Neural progenitor cell (in vitro differentiated cells): ENCODE measurements at places on chromosomes 5 and 9.

GRCh38 chr5:160641405-160641804 lies 210.6 kb downstream of the ATP10B start:
- no peaks in the 10 kb centered on the region for H3K4me1 ChIP-seq
- no peak for DNase-seq
- H3K4me3 ChIP-seq = no peak overlapping the region

- no peaks in the 10 kb centered on the region for H3K27me3 ChIP-seq
- no peak overlapping the region for H3K4me3 ChIP-seq
- no peak overlapping the region for H3K27ac ChIP-seq
- peaks cover 4% of the 10 kb centered on the region for H3K4me1 ChIP-seq
- H3K36me3 ChIP-seq = no peaks in the 10 kb centered on the region
Observed at GRCh38 chr5:95791751-95792150, 30.8 kb downstream of the GLRX start.

- no peaks in the 10 kb centered on the region for H3K27me3 ChIP-seq
- no peaks in the 10 kb centered on the region for H3K36me3 ChIP-seq
- no peak overlapping the region for H3K27ac ChIP-seq
- H3K4me3 ChIP-seq = no peak overlapping the region
- peaks cover 28% of the 10 kb centered on the region for H3K4me1 ChIP-seq
Observed at GRCh38 chr9:79477955-79478771, 93.6 kb upstream of the TLE4 start.

GRCh38 chr9:84711398-84711777 lies 41.9 kb downstream of the NTRK2 start:
- H3K36me3 ChIP-seq = no peaks in the 10 kb centered on the region
- H3K4me3 ChIP-seq = no peak overlapping the region
- H3K4me1 ChIP-seq = peaks cover 13% of the 10 kb centered on the region

DNA sequence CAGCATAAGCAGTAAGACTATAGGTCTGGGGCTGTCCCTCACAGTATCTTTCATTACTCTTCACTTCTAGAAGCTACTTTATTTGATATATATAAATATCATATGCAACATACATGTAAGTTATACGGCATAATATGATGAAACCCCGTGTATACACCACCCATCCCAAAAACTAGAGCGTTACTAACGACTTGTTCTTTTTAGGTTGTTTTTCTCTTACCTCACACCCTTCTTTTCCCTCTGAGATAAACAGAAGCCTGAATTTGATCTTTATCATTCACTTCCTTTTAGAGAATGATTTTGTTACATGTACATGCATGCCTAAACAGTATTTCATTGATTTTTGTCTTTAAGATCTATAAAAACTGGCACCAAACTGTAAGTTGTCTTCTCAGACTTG lies 3.7 kb downstream of the TRMO start:
- no peak for DNase-seq
- no peaks in the 10 kb centered on the region for H3K4me1 ChIP-seq
- no peaks in the 10 kb centered on the region for H3K36me3 ChIP-seq
- no peak overlapping the region for H3K4me3 ChIP-seq
- no peak overlapping the region for H3K27ac ChIP-seq
- H3K27me3 ChIP-seq = peaks cover 11% of the 10 kb centered on the region

GRCh38 chr9:134172198-134173126 lies 8.1 kb upstream of the RNU6ATAC start:
- no peak overlapping the region for H3K4me3 ChIP-seq
- H3K4me1 ChIP-seq = no peaks in the 10 kb centered on the region
- no peak overlapping the region for H3K27ac ChIP-seq
- H3K27me3 ChIP-seq = no peaks in the 10 kb centered on the region

- H3K4me3 ChIP-seq = no peak overlapping the region
- H3K36me3 ChIP-seq = no peaks in the 10 kb centered on the region
- H3K4me1 ChIP-seq = no peaks in the 10 kb centered on the region
Observed at GRCh38 chr5:154794525-154795234, 39.5 kb downstream of the LARP1 start.

- H3K27ac ChIP-seq = no peak overlapping the region
- H3K4me1 ChIP-seq = no peaks in the 10 kb centered on the region
- H3K36me3 ChIP-seq = no peaks in the 10 kb centered on the region
- H3K27me3 ChIP-seq = no peaks in the 10 kb centered on the region
Observed at GRCh38 chr9:91395553-91396471, 27.8 kb downstream of the NFIL3 start.

DNA sequence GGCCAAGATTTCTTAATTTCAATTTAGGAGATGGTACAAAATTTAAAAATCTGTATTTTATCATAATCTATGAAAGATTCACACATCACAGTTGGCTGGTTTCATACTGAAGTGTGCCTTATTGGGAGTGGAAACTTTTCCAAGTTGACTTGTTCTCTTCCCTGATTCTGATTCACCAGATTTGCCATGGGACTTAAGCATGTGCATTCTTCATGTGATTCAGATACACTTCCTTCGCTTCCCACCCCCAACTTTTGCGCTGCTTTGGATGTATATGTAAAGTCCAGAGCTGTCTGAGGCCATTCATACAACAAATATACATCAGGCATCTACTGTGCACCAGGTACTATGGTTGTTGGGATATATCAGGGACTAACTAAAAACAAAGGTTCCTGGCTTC lies 34.4 kb downstream of the CPEB4 start:
- H3K36me3 ChIP-seq = no peaks in the 10 kb centered on the region
- no peak overlapping the region for H3K4me3 ChIP-seq
- peaks cover 52% of the 10 kb centered on the region for H3K4me1 ChIP-seq
- no peaks in the 10 kb centered on the region for H3K27me3 ChIP-seq

GRCh38 chr9:34375901-34376595 lies 650 bp downstream of the MYORG start:
- peak overlapping the region; percentile 69 for H3K4me3 ChIP-seq
- H3K27me3 ChIP-seq = peaks cover 79% of the 10 kb centered on the region
- peaks cover 7% of the 10 kb centered on the region for H3K4me1 ChIP-seq
- peak; percentile 45 for DNase-seq
- no peak overlapping the region for H3K27ac ChIP-seq
- no peaks in the 10 kb centered on the region for H3K36me3 ChIP-seq

GRCh38 chr5:77946381-77947040 lies 170.4 kb upstream of the TBCA start:
- no peaks in the 10 kb centered on the region for H3K36me3 ChIP-seq
- peaks cover 3% of the 10 kb centered on the region for H3K4me1 ChIP-seq
- H3K27ac ChIP-seq = no peak overlapping the region
- peaks cover 40% of the 10 kb centered on the region for H3K27me3 ChIP-seq

DNA sequence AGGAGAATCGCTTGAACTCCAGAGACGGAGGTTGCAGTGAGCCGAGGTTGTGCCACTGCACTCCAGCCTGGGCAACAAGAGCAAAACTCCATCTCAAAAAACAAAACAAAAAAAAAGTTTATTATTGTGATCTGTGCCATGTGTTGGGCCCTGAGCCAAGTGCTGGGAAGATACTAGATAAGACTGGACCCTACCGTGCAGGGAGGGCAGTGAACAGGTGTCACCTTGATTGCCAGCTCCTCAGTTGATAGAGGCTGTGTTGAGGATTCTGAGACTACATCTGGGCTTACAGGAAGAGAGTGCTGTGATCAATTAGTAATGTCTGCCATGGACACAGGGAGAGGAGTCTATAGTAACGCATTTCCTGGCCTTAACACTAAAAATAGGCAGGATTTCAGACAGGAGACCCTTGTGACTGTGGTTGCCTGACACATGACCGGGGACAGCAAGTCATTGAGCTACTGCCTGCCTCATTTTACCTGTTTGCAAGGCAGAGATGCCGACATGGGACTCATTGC lies 201.5 kb downstream of the C9orf50 start:
- H3K36me3 ChIP-seq = no peaks in the 10 kb centered on the region
- DNase-seq = no peak
- H3K27me3 ChIP-seq = no peaks in the 10 kb centered on the region
- H3K27ac ChIP-seq = no peak overlapping the region
- H3K4me1 ChIP-seq = peaks cover 31% of the 10 kb centered on the region
- H3K4me3 ChIP-seq = no peak overlapping the region

GRCh38 chr5:37247036-37247435 lies 2.1 kb downstream of the CPLANE1 start:
- H3K27ac ChIP-seq = no peak overlapping the region
- peaks cover 6% of the 10 kb centered on the region for H3K36me3 ChIP-seq
- no peak overlapping the region for H3K4me3 ChIP-seq

DNA sequence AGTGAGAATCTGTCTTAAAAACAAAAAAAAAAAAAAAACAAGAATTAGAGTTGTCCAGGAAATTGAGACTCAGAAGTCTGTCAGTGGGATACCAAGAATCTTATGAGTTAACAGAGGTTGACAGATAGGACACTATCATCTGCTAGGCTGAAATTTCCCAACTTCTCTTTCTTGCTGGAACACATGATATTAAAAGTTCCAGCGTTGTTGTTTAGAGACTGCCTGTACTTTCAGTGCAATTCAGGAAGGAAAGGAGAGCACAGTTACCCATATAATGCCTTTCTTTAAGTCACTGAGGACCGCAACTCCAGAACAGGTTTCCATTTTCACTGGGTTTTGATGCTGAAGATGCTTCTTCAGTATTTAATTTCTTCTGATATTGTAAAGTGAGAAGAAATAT lies 13.5 kb downstream of the TRPM6 start:
- H3K27me3 ChIP-seq = no peaks in the 10 kb centered on the region
- H3K4me1 ChIP-seq = peaks cover 14% of the 10 kb centered on the region
- H3K4me3 ChIP-seq = no peak overlapping the region

- H3K27me3 ChIP-seq = no peaks in the 10 kb centered on the region
- H3K36me3 ChIP-seq = no peaks in the 10 kb centered on the region
- no peak overlapping the region for H3K4me3 ChIP-seq
- H3K27ac ChIP-seq = no peak overlapping the region
- H3K4me1 ChIP-seq = peaks cover 8% of the 10 kb centered on the region
Observed at GRCh38 chr5:169670769-169671525, 33.9 kb downstream of the DOCK2 start.

DNA sequence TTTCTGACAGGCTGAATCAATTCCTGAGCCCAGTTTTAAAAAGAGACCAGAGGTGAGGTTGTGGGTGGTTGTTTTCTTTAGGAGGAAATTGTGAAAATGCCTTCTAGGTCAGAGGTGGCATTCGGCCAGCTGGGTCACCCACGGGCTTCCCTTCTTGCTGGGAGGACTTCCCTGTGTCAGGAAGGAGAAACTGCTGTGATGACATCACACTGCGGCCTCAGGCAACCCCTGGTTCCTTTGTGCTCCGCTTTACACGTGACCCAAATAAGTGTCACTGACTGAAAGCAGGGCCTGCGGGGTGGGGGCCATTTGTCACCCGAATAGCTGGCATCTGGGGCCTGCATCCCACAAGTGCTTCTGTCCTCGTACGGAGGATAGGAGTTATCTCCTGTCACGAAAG lies 39.7 kb downstream of the FABP6 start:
- no peak overlapping the region for H3K4me3 ChIP-seq
- no peak for DNase-seq
- no peaks in the 10 kb centered on the region for H3K36me3 ChIP-seq
- H3K27ac ChIP-seq = no peak overlapping the region
- no peaks in the 10 kb centered on the region for H3K27me3 ChIP-seq

DNA sequence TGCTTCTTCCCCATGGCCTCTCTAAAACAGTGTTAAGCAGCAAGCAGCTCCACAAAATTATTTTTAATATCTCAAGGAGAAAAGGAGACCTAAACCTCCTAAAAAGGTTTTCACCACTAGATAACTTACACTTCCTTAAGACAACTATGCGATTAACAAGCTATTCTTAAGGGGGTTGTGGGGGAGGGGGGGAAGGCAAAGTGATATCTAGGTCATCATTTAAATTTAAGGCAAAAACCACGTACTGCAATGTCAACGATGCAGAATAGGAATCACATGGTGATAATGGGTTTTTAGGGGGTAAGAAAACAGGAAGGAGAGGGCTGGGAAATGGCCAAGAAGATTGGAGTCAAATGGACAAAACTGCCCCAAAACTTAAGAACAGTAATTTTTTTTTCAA lies 32.6 kb downstream of the CSNK1A1 start:
- peaks cover 30% of the 10 kb centered on the region for H3K36me3 ChIP-seq
- DNase-seq = no peak
- H3K4me1 ChIP-seq = peaks cover 13% of the 10 kb centered on the region
- no peaks in the 10 kb centered on the region for H3K27me3 ChIP-seq
